ENCODE measurements at places on chromosomes 5 and 9.
A peak's percentile ranks its signal among the peaks of the same experiment; 100 is the strongest.

DNA sequence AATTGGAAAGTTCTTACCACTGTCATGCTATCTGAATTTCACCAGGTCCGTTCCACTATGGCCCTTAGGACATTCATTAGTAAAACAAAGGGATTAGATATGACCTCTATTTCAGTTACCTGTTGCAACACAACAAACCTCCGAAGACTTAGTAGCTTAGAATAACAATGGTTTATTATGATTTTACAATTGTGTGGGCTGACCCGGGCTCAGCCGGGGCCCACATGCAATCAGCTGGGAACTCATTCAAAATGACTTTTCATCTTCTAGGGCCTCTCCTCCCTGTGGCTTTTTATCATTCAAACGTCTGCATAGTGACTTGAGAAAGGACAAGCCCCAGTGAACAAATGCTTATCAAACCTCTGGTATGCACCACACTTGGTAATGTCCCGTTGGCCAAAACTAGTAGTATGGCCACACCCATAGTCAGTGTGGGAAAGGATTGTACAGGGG lies 2.3 kb upstream of the FBXW11 start:
- DNase-seq: no peak

GRCh38 chr9:3059781-3060468 lies 216.0 kb upstream of the PUM3 start:
- peak; percentile 10 for DNase-seq

DNA sequence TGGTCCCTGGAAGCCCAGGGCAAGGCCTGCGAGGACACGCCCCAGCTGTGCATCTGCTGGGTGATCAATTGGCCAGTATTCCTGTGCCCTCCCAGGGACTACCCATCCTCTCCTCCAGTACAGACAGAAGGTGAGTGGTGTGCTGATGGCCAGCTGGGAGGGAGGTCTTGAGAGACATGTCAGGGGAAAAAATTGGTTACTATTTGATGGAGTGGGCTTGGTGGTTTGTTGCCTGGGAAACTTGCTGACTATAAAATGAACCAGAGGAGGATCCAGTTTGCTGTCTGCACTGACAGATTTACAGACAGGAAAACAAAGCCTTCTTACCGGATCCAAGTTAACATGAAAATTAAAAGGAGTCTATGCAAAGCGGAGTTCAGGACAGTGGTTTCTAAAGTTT lies 40.3 kb downstream of the MAP1B start:
- DNase-seq: no peak

GRCh38 chr5:83780699-83781350 lies 60.2 kb upstream of the HAPLN1 start:
- no peak for DNase-seq

DNA sequence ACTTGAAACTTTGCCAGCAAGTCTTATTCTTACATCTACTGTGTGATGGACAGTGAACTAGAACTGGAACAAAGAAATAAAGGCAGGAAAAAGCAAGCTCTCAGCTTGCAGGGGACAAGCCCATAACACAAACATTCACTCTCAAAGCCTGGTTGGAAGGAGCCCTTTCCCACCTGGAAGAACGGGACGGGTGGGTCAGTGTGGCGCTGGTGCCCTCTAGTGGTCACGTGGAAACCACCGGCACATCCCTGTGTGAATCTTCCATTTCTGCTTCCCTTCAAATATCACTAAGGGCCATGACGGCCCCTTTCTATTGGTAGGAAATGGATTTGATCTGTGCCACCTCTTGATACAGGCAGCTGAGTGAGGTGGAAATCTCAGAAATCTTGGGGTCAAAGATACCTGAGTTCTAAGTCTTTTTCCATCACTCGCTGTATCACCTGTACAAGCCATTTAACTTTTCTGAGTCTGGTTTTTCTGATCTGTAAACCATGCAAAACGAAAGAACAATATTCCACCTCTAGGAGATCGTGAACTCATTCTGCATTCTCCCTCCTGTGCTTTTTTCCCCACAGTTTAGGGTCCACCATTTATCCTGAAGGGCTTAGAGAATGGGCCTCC lies 211.6 kb downstream of the MSX2 start:
- peak; percentile 70 for DNase-seq

- DNase-seq: peak; percentile 72
Measured at GRCh38 chr5:177496727-177497291, 595 bp downstream of the PDLIM7 start.

GRCh38 chr5:142970440-142971030 lies 200.4 kb downstream of the ARHGAP26 start:
- DNase-seq: no peak

GRCh38 chr9:136584401-136584932 lies 38.6 kb upstream of the NOTCH1 start:
- no peak for DNase-seq

DNA sequence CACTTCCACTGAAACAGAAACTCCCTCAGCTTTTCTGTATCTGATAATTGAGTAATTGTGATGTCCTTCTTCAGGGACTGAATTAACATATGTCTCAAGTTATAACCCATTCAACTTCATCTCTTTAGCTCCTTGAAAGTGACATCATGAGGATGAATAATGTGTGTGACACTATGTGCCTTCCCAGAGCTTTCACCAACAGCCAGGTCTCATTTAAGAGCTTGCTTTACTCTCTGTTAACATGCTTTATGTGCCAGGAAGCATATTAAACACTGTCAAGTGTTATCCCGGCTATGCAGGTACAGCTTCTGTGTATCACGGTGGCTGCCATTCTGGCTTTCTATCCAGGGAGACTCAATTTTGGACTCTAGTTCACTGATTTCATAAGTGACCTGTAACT lies 799.9 kb downstream of the CDH12 start:
- no peak for DNase-seq

DNA sequence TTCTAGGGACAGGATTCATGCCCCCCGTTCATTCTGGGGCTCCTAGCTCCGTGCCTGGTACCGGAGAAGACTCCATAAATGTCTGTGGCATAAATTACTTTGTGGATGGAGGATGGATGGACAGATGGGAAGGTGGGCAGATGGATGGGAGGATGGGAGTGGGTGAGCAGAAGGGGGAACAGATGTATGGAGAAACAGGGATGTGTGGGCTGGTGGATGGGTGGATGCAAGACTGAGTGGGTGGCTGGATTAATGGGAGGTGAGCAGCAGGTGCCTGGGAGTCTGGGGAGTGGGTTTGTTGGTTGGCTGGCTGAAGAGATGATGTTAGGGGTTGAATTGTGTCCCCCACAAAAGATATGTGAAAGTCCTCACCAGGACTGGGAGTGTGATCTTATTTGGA lies 43.5 kb downstream of the SARDH start:
- DNase-seq: no peak
